ENCODE measurements at places on chromosomes 5 and 9.

DNA sequence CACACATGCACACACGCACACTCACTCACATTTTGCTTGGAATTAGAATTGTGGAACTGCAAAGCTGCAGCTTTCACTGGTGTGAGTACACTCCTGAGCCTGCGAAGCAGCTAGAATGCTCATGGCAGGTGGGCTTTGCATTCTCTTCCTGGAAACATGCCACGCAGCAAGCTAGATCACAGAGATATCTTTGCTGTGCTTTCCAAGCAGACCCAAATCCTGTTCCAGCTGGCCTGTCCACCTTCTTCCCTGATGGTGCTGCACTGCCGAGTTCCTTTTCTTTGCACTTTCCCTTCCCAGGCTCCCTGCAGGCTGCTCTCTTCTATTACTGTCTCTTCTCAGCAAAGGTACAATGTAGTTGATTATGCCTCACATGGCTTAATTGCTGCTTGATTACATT is 92.7 kb upstream of the CKMT2 start:
- DNase-seq, result no peak

DNA sequence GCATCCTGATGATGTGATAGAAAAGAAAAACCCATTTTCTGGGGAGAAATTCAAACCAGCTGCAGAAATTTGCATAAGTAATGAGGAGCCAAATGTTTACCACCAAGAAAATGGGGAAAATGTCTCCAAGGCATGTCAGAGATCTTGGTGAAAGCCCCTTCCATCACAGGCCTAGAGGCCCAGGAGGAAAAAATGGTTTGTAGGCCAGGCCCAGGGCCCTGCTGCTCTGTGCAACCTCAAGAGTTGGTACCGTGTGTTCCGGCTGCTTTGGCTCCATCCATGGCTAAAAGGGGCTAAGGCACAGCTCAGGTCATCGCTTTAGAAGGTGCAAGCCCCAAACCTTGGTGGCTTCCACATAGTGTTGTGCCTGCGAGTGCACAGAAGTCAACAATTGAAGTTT is 543.1 kb downstream of the ZNF608 start:
- no peak for DNase-seq

- DNase-seq, result no peak
Observed at GRCh38 chr5:10663489-10664179, 97.4 kb downstream of the DAP start.

DNA sequence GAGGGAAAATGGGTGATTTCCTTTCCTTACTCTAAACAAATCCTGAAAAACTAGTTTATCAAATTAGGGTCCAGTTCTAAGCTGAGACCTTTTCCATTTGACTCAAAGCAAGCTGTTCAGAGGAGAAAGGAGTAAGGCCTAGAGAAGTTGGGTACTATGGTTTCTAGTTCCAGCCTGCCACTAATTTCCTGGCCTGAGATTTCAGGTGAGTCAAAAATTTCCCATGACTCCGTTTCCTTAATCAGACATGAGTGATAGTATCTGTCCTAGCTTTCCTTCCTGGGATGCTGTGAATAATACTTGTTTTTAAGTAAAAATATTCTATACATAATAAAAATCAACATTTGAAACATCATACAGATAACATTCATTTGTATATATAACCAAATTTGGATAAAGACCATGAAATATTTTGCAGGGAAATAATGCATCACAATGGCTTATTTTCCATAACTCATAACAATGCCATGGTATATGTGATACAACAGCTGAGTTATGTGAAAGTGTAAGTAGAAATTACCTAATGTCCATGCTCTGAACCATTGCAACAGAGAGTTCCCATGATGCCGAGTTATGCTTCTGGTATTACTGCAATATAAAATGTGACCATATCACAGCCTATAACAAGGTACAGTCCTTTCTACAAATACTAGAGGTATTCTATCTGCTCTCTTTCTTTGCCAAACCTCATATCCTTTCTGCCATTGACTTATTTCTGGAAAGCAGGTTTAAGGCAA is 142.7 kb downstream of the MLLT3 start:
- no peak for DNase-seq

- peak; percentile 43 for DNase-seq
Observed at GRCh38 chr5:150632305-150633160, 7.9 kb upstream of the SYNPO start.

GRCh38 chr9:5188060-5188984 is 2.9 kb upstream of the INSL6 start:
- no peak for DNase-seq

GRCh38 chr5:483434-484140 is 40.6 kb downstream of the EXOC3 start:
- DNase-seq, result no peak

GRCh38 chr5:68352166-68352565 is 136.6 kb downstream of the PIK3R1 start:
- DNase-seq, result no peak

DNA sequence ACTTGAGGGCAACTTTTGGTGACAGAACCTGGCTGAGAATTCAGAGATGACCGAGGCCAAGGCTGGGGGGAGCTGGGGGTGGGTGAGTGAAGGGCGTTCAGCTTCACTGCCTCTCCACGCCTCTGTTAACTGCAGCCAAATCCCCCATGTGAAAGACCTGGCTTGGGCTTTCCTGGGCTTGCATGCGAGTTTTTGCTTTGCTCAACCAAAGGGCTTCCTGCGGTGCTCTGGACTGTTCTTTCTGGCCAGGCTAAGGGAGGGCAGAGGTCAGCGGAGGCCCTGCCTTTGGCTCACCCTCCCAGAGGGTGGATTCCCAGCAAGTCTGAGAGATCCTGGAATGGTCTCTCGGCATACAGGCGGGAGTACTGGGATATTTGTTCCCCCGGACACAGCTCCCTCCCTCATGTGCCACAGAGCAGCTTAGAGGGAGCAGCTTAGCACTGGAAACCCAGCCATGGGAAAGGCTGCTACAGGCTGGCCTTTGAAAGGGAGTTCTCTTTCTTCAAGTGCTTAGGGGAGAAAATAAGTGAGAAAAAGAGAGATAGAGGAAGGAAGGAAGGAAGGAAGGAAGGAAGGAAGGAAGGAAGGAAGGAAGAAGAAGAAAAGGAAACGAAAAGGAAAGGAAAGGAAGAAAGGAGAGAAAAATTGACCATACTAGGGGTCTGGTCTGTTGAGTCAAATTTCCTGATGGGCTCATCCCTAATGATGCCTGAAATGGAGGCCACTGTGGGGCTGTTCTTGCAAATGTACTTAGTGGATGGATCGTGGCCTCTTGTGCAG is 158.8 kb downstream of the FGF18 start:
- no peak for DNase-seq

GRCh38 chr5:61706751-61707150 is 374.7 kb downstream of the ZSWIM6 start:
- DNase-seq, result no peak

- DNase-seq, result peak; percentile 47
Observed at GRCh38 chr9:100595391-100596199, 17.7 kb downstream of the CAVIN4 start.

GRCh38 chr5:18745042-18745987 is 1111.1 kb downstream of the TAF11L14 start:
- DNase-seq, result peak; percentile 27

- no peak for DNase-seq
Observed at GRCh38 chr9:105828596-105829213, 134.4 kb downstream of the TMEM38B start.

DNA sequence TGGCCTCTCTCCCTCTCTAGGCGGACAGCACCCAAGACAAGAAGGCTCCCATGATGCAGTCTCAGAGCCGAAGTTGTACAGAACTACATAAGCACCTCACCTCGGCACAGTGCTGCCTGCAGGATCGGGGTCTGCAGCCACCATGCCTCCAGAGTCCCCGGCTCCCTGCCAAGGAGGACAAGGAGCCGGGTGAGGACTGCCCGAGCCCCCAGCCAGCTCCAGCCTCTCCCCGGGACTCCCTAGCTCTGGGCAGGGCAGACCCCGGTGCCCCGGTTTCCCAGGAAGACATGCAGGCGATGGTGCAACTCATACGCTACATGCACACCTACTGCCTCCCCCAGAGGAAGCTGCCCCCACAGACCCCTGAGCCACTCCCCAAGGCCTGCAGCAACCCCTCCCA is 102.5 kb downstream of the PPARGC1B start:
- no peak for DNase-seq

- DNase-seq, result no peak
Observed at GRCh38 chr9:117464941-117465616, 50.2 kb upstream of the ASTN2 start.

- peak; percentile 13 for DNase-seq
Observed at GRCh38 chr9:89309608-89310474, 1.2 kb upstream of the CKS2 start.

GRCh38 chr5:166695326-166695725 is 1596.1 kb upstream of the WWC1 start:
- DNase-seq, result no peak

All from SW480 (cell line).